ENCODE measurements at places on chromosomes 2 and 18. TPM values are rescaled to one million over a fixed set of nuclear protein-coding genes. Genes with fewer than 3 reads are reported as not detected.

DNA sequence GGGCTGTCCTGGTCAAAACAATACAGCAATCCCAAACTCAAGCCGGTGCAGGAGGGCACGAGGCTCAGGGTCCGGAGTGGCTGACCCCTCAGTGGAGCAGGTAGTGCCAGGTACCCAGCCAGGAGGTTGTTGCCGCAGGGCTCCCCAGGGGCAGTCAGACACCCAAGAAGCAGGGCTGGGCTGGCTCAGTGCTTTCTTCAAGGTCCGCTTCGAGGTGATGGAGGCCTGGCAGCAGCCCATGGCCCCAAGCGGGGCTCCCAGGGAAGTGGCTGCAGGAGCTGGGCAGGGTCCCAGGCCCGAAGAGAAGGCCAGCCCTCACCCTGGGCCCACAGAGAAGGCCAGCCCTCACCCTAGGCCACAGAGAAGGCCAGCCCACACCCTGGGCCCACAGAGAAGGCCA lies 55.3 kb upstream of the COPS8 start:
- no peak for DNase-seq

KANSL3 gene
- total RNA-seq, result 35.7 TPM

GRCh38 chr2:7724336-7724735 lies 807.1 kb downstream of the RNF144A start:
- DNase-seq, result no peak

DNA sequence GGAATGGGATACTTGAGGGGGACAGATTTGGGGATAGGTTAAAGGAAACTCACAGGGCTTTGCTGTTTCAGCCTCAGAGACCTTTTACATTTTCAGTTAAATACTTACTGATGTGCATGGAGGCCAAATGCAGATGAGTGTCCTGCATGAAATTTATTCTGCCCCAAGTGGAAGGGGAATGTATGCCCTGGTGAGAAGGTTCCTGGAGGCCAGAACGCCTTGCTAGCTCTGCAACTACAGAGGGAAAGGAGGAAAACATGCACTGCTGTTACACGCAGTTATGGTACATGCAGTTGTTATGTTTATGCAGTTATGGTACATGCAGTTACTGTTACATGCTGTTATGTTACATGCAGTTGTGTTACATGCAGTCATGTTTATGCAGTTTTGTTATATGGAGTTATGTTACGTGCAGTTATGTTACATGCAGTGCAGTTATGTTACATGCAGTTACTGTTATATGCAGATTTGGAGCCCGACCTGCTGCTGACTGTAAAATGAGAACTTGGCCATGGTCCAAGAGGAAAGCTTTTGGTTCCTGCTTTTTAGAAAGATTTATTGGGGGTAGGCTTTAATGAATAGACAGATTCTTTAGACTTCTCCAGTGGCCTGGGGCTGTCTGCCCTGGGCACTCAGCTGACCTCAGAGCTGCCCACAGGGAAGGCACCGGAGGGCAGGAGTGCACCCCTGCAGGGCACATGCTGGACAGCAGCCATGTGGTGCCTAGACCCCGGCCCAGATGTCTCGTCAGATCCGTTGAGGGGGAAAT lies 84.1 kb downstream of the LDLRAD4 start:
- no peak for DNase-seq

DNA sequence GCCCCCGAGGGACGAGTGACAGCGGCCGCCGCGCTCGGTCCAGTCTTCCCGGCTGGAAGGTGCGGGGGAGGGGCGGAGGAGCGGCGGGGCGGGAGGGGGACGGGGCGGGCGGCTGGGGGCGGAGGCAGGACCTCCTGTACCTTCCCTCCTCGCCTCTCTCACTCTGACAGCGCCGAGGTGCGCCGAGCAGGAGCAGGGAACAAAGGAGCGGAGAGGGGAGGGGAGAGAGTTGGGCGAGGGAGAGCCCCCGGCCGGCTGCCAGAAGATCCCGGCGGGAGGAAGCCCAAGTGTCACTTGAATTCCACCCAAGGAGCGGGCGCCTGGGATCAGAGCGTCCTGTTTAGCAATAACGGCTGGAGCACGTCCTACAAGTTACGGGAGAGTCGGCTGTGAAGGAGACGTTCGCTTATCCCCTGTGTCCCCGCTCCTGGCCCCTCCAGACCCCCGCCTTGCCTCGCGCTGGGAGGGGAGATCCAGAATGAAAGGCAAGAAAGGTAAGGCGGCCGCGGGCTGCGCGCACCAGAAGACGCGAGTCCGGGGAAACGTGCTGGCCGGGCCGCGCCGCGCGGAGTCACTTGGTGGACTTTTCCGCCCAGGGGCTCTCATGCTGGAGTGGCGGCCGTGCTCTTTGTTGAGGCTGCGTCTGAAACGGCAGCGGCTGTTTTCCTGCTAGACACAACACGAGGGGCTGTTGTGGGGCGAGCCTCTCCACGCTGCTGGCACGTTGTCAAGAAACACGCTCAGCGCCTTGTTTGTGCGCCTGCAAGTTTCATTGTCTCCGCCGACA lies at the start of gene TGIF1:
TGIF1 (plus strand) TSS at position 161 of the 787 bp plus-strand sequence; CDS start at position 479, 318 bp downstream.
- DNase-seq, result peak; percentile 51

RTTN gene
- total RNA-seq, result 9.7 TPM

GPR155 gene
- 8.0 TPM for total RNA-seq

- no peak for DNase-seq
Measured at GRCh38 chr2:226792155-226792881, 7.3 kb downstream of the IRS1 start.

GRCh38 chr2:139967665-139968064 lies 1187.5 kb upstream of the NXPH2 start:
- DNase-seq, result no peak

ABCG8 gene
- not detected for total RNA-seq

- DNase-seq, result no peak
Measured at GRCh38 chr2:134217924-134218323, 35.9 kb upstream of the MGAT5 start.

GRCh38 chr2:160425434-160426151 lies 68.0 kb downstream of the RBMS1 start:
- no peak for DNase-seq

MC5R gene
- total RNA-seq, result 0.36 TPM

GRCh38 chr2:185384822-185385560 lies 353.6 kb upstream of the FSIP2 start:
- no peak for DNase-seq

DNA sequence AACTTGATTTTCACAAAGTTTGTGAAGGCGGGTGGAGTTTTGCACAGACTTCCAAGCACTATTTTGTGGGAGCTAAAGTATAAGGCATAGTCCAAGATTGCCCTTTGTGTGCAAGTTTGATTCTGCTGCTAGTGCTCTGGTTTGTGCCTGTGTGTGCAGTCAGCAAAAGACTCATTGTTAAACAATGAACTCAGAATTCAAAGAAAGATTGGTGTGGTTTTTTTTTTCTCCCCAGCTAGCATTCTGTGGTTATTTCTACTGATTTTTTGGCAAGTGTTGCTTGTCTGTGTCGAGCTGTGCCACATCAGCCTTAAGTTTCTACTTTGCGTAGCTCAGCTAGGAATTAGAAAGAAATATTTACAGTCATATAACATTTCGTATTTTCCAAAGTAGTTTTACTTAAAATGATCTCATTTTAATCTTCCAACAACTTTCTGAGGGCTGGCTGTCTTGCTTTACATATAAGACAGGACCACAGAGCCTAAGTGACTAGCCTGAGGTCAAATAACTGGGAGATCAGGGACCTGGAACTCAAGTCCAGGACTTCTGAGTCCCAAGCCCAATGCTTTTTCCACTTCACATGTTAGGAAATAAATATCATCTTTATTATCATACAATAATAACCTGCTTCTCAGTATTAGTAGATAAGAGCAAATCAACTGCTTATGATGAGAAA lies 69.8 kb downstream of the BABAM2 start:
- DNase-seq, result no peak

DNA sequence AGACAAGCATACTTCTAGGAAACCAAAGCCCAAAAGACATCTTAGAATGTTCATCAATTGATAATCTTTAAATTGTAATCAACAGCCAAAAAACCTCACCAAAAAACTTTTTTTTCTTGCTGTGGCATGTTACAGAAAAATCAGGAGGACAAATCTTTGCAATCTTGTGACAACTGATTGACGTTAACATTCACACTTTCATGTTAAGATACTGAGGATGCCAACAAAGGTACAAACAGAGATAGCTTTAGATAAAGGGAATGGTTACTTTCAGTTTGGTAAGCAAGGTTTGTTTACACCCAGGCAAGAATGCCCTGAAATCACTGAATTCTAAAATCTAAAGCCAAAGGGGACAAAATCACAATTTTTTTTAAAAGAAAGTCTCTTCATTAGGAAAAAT lies 92.4 kb downstream of the ZAP70 start:
- DNase-seq, result no peak

C1D gene
- 32.8 TPM for total RNA-seq

GRCh38 chr2:179636100-179636980 lies 225.1 kb downstream of the ZNF385B start:
- no peak for DNase-seq

DUSP28 gene
- 5.5 TPM for total RNA-seq

- DNase-seq, result no peak
Measured at GRCh38 chr18:44815108-44815507, 134.4 kb downstream of the SETBP1 start.

GRCh38 chr2:178764097-178764496 lies 43.1 kb downstream of the TTN start:
- no peak for DNase-seq

- DNase-seq, result no peak
Measured at GRCh38 chr2:1621041-1621440, 123.3 kb downstream of the PXDN start.

DNA sequence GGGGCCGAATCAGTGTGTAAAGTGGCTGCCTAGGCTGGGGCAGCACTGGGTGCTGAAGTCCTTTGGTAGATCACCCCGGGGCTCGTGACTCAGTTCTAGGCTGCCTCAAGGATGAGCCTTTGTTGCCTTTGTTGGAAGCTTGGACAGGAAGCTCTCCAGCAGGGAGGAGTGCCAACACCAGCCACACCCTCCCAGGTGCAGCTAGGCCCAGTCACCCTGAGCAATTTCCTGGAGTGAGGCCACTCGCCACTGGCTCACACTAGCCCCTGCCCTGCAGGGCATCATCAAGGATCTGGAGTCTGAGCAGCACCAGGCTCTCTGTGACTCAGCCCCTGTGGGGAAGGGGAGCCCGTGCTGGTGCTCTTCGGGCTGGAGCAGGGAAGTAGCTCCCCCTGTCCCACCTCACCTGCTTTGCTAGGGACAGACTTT lies 6.7 kb upstream of the SDC1 start:
- DNase-seq, result no peak

- no peak for DNase-seq
Measured at GRCh38 chr18:45057955-45058600, 377.4 kb downstream of the SETBP1 start.

TTN gene
- total RNA-seq, result 27.2 TPM

GRCh38 chr2:122532072-122532344 lies 776.6 kb downstream of the TSN start:
- no peak for DNase-seq

RFX8 gene
- total RNA-seq, result not detected

DNA sequence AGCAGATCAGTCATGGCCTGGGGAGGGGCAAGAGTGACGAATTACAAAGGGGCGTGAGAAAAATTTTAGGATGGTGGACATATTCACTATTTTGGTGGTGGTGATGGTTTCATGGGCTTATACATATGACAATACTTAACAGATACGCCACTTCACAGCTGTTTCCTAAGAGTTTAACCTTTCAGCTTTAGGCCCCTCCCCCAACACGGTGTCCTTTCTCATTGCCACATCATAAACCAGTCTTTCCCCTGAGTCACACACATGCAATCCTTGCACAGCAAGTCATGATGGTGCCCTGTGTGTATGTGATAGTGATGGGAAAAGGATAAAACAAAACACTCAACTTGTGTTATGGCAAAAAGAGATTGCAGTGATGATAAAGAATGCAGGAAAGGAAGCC lies 47.6 kb upstream of the IL1R1 start:
- DNase-seq, result no peak

- no peak for DNase-seq
Measured at GRCh38 chr18:62045316-62045715, 141.5 kb downstream of the PIGN start.

HOXD12 gene
- total RNA-seq, result not detected

NPAS2 gene
- total RNA-seq, result 29.8 TPM

ENOSF1 gene
- total RNA-seq, result 104 TPM

- DNase-seq, result no peak
Measured at GRCh38 chr2:46087492-46087891, 209.7 kb upstream of the EPAS1 start.

DNA sequence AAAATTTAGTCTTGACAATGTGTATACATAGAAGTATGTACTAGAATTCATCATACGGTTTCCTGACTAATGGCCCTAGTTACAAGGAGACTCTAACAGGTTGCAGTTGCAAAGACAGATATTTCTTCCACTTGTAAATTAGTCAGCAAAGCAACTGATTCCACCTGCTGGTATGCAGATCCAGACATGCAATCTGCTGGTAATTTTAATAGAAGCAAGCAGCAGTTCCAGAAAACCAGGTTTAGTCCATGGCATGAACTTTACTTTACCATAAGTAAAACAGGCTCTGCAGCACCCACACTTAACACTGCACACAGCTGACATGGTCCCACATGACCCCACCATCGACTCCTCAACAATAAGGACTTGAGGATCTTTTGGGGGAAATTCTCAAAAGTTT lies 110.9 kb upstream of the SP3 start:
- DNase-seq, result no peak

GRCh38 chr2:33378556-33379210 lies 97.8 kb upstream of the RASGRP3 start:
- DNase-seq, result no peak

DNA sequence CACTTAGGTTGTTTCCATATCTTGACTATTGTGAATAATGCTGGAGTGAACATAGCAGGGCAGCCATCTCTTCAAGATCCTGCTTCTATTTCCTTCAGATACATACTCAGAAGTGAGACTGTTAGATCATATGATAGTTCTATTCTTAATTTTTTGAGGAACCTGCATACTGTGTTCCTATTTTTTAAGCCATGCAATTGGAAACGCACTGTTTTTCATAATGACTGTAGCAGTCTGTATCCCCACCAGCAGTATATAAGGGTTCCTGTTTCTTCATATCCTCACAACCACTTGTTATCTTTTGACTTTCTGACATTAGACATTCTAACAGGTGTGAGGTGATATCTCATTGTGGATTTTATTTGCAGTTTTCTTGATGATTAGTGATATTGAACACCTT lies 15.5 kb downstream of the NEURL3 start:
- DNase-seq, result no peak

AMER3 gene
- not detected for total RNA-seq

DNA sequence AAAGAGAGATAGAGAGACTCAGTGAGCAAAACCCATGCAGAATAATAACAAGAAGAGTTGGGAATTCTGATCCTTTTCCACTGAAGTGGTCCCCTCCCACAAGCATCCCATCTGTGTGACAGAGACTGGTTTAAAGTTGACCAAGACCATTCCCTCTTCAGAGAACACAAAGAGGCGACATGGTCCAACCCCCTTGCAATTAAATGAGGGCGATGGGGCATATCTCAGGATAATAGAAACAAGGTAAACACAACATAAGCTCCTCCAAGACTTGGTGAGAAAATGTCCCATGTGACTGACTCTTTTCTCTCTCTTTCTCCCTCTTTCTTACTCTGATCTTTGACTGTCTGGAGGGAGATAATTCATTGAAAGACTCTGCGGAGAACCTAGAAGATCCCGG lies 526.7 kb downstream of the SOX11 start:
- DNase-seq, result no peak

Measured in omental fat pad (tissue), 4 donors.